ENCODE measurements at places on chromosomes 12 and 14. TPM values are rescaled to one million over a fixed set of nuclear protein-coding genes. Genes with fewer than 3 reads are reported as not detected.

DNA sequence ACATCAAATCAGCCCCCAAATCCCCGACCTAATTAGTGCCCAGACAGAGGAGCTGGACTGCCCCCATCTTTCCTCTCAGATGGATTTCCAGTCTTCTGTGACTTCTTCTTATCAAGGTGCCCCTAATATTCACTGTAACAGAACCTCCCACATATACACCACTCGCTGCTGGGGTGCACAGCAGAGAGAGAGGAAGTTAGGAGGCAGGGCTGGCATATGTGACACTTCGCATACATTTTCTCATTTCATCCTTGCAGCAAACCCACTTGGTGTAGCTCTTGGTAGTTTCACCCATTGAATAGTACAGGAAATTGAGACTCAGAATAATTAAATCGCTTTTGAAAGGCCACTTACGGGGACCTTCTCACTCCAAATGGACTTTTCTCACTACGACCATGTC, 56.5 kb upstream of the CCND2 start:
- DNase-seq = no peak
- H3K4me3 ChIP-seq = no peak overlapping the region
- no peak overlapping the region for H3K27ac ChIP-seq
- H3K27me3 ChIP-seq = peaks cover 76% of the 10 kb centered on the region
- H3K4me1 ChIP-seq = no peaks in the 10 kb centered on the region
- H3K36me3 ChIP-seq = no peaks in the 10 kb centered on the region

DNA sequence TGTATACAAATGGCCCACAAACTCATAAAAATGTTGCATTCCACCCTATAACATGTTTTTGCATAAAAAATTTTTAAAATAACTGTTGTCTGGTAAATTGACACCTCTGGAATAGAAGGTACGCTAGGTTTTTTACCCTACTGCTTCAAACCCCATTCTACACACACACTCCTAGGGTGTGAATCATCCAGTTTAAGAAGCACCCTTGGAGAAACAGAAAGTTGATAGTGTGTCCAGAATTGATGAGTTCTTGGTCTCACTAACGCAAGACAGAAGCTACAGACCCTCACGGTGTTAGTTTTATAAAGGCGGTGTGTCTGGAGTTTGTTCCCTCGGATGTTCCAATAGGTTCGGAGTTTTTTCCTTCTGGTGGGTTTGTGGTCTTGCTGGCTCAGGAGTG, 158.5 kb downstream of the KLRB1 start:
- H3K4me1 ChIP-seq = no peaks in the 10 kb centered on the region
- no peaks in the 10 kb centered on the region for H3K27me3 ChIP-seq

DNA sequence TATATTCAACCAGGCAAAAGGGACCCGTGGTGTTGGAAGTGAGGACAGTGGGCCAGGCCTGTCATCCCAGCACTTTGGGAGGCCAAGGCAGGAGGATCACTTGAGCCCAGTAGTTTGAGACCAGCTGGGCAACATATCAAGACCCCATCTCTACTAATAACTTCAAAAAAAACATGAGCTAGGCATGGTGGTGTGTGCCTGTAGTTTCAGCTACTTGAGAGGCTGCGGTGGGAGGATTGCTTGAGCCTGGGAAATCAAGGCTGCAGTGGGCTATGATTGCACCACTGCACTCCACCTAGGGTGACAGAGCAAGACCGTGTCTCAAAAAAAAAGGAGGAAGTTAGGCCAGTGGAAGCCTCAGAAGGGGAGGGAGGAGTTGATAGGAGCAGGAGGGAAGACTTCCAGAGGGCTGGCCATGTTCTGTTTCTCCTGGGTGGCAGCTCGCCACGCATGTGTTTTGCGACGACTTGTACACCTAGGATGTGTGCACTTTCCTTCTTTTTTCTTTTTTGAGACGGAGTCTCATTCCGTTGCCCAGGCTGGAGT, 10.1 kb downstream of the SLC25A29 start:
- DNase-seq = no peak
- no peaks in the 10 kb centered on the region for H3K27me3 ChIP-seq
- H3K27ac ChIP-seq = no peak overlapping the region

DNA sequence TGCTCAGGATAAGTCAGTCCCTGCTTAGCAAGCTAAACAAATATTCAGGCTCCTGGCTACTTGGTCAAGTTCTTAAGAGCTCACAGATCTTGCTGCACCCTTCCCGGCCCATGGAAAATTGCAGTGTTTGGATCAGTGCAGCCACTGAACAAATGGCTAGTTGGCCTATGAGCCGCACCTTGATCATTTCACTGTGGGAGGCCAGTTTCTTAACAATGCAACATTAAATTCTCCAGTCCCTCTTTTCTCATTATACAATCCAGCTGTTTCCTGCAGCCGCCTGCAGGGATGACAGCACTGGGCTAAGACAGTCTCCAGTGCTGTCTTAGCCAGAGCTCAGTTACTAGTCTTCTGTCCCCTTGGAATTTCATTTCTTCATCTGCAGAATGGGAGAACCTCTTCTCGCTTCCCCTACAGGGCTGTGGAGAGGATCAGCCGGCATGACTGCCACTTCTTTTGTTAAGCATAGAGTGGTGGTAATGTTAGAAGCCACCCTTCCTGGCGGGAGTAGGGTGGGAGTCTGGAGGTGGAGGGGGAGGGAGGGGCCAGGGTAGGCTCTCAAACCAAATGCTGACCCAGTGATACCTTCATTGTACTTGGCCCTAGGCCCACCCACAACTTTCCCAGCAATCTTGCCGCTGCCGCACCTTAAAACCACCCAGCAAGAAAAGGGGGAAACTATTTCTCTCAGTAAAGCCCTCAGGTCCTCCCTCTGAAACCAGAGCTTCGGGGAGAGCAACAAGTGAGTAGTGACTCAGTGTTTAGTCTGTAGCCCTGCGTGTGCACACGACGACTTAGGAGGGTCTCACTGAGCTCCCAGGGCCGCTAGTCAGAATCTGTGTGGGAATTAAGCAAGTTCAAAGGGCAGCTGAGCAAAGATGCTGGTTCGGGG, 145.7 kb downstream of the NUAK1 start:
- no peak overlapping the region for H3K4me3 ChIP-seq
- H3K36me3 ChIP-seq = no peaks in the 10 kb centered on the region
- no peak for DNase-seq
- no peaks in the 10 kb centered on the region for H3K27me3 ChIP-seq
- no peak overlapping the region for H3K27ac ChIP-seq
- no peaks in the 10 kb centered on the region for H3K4me1 ChIP-seq

- H3K27ac ChIP-seq = peak overlapping the region; percentile 79
- 0 out of 2 replicates have a peak, but pooled peaks cover 3% of the 10 kb centered on the region for H3K36me3 ChIP-seq
- peak overlapping the region; percentile 68 for H3K4me3 ChIP-seq
- no peak for DNase-seq
Measured at GRCh38 chr14:64970041-64970440, 2.1 kb downstream of the RAB15 start.

Gene DDX11
- 191 TPM for total RNA-seq

- peaks cover 22% of the 10 kb centered on the region for H3K4me1 ChIP-seq
- peak overlapping the region; percentile 97 for H3K4me3 ChIP-seq
- DNase-seq = no peak
- no peaks in the 10 kb centered on the region for H3K27me3 ChIP-seq
- H3K27ac ChIP-seq = peak overlapping the region; percentile 93
Measured at GRCh38 chr12:118377884-118378470, 1.6 kb downstream of the SUDS3 start.

DNA sequence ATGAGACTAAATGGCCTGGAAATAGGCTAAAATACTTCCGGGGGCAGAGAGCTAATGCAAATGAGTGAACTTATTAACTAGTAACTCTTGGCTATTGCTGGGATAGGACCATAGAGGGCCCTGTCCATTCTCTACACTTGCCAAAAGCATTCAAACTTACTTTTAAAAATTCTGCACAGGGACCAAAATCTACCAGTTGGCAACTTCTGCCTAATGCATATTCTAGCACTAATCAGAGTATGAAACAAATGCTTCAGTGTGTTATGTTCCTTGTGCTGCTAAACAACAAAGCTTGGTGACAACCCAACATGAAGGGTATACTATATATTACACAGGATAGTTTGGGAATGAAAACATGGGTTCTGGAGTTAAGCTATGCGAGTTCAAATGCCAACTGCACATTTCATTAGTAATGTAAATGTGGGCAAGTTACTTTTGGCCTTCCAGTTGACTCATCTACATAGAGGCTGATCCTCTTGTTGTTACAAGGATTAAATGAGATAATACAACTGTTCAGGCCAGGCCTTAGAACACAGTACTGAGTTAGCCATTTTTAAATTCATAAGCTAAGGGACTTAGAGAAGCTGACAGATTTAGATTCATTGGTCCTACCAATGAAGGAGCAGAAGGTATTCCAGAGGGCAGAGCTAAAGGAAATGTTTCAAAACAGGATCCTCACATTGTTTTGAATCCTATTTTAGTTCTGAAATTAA, 32.4 kb downstream of the HIGD1C start:
- peaks cover 5% of the 10 kb centered on the region for H3K36me3 ChIP-seq
- H3K4me1 ChIP-seq = no peaks in the 10 kb centered on the region
- no peak overlapping the region for H3K4me3 ChIP-seq

Gene KRT74
- total RNA-seq = not detected

DNA sequence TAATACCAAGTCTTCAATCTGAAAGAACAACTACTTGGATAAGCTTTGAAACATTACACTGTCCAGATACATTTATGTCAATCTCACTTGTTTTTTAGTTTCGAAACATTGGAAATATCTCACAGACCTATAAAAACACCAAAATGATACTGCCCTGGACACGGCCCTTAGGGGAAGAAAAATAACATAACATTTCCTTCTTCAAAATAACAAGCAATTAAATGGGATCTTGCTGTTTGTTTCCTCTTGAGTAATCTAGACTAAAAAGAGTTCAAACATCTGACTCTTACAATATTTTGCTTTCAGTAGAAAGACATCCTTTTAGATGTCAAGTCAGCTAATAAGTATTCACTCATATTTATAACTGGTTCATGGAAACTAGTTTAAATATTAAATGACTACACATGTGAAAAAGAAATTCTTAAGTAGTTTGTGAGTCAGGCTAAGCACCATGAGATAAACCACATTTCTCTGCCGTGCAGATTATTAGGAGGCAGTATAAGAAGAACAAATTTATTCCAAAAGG, 87.5 kb downstream of the EPS8 start:
- H3K4me1 ChIP-seq = peaks cover 27% of the 10 kb centered on the region
- DNase-seq = peak; percentile 52
- H3K4me3 ChIP-seq = no peak overlapping the region
- H3K36me3 ChIP-seq = peaks cover 4% of the 10 kb centered on the region
- H3K27me3 ChIP-seq = no peaks in the 10 kb centered on the region

Gene KRT6C
- not detected for total RNA-seq

GRCh38 chr12:4135919-4136605, 137.5 kb upstream of the CCND2 start:
- H3K4me3 ChIP-seq = no peak overlapping the region
- H3K27ac ChIP-seq = no peak overlapping the region
- no peak for DNase-seq
- H3K27me3 ChIP-seq = peaks cover 67% of the 10 kb centered on the region

- H3K27me3 ChIP-seq = no peaks in the 10 kb centered on the region
- DNase-seq = peak; percentile 86
- H3K36me3 ChIP-seq = no peaks in the 10 kb centered on the region
- H3K27ac ChIP-seq = peak overlapping the region; percentile 81
Measured at GRCh38 chr14:55077170-55078151, 26.0 kb downstream of the MAPK1IP1L start.

- H3K4me3 ChIP-seq = peak overlapping the region; percentile 65
- H3K27me3 ChIP-seq = no peaks in the 10 kb centered on the region
- DNase-seq = peak; percentile 29
- 0 out of 2 replicates have a peak overlapping the region, but pooled peaks have one; percentile 33 for H3K27ac ChIP-seq
- H3K4me1 ChIP-seq = peaks cover 42% of the 10 kb centered on the region
Measured at GRCh38 chr12:27968972-27969623, 3.4 kb downstream of the PTHLH start.

Gene CLEC2A
- not detected for total RNA-seq

GRCh38 chr12:132191715-132192553, 47.7 kb downstream of the NOC4L start:
- H3K27ac ChIP-seq = no peak overlapping the region
- H3K4me3 ChIP-seq = no peak overlapping the region
- H3K36me3 ChIP-seq = no peaks in the 10 kb centered on the region
- H3K4me1 ChIP-seq = no peaks in the 10 kb centered on the region

DNA sequence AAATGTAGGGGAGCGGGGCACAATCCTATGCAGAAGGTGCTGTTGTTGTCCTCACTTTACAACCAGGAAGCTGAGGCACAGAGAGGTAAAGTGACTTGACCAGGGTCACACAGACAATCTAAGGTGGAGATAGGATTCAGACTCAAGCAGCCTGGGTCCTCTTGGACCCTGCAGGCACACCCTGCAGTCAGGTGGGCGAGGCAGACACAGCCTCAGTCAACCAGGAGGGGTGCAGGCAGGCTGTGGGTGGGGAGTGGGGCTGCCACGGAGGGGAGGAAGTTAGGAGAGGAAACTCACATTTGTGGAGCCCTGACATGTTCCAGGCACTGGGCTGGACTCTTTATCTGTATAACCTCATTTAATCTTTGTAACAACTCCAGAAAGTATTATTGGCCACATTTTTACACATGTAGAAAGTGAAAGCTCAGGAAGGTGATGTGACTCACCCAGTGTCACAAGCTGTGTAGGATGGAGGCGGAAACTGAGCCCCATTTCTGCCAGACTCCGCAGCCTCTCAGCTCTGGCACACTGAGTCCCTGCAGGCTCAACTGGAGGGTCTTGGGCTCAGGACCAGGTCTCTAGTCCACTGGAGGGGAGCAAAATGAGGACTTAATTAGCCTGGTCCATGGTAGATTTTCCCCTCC, 24.9 kb upstream of the CHGA start:
- peaks cover 33% of the 10 kb centered on the region for H3K27me3 ChIP-seq
- no peaks in the 10 kb centered on the region for H3K4me1 ChIP-seq
- H3K36me3 ChIP-seq = no peaks in the 10 kb centered on the region
- H3K27ac ChIP-seq = no peak overlapping the region
- H3K4me3 ChIP-seq = no peak overlapping the region
